Keratinocyte (primary cell): ENCODE measurements at places on chromosomes 4 and X. TPM values are rescaled to one million over a fixed set of nuclear protein-coding genes. Genes with fewer than 3 reads are reported as not detected.

Gene MAGEA1
- not detected in 3 replicates for polyA plus RNA-seq

Gene MAGEA2
- polyA plus RNA-seq: not detected in 3 replicates

Gene SMARCA1
- polyA plus RNA-seq: 15.7 to 21.6 TPM (median 16.8 TPM) in 3 replicates

Gene RRAGB
- 10.2 to 28.5 TPM (median 18.9 TPM) in 3 replicates for polyA plus RNA-seq

Gene TEX11
- polyA plus RNA-seq: not detected in 3 replicates

DNA sequence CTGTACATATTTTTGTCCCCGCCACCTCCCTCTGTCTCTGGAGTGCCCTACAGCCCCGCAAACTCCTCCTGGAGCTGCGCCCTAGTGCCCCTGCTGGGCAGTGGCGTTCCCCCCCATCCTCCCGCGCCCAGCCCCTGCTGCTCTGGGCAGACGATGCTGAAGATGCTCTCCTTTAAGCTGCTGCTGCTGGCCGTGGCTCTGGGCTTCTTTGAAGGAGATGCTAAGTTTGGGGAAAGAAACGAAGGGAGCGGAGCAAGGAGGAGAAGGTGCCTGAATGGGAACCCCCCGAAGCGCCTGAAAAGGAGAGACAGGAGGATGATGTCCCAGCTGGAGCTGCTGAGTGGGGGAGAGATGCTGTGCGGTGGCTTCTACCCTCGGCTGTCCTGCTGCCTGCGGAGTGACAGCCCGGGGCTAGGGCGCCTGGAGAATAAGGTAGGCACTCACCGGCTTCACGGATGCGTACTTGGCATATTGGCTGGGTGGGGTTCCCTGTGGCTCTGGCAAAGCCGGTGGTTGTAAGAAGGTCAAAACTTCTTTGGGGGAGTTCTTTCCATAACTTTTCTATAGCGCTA is 653 bp downstream of the HHIP start:
- no peak overlapping the region for H3K27ac ChIP-seq
- peaks cover 34% of the 10 kb centered on the region for H3K27me3 ChIP-seq
- peaks cover 12% of the 10 kb centered on the region for H3K4me1 ChIP-seq
- no peaks in the 10 kb centered on the region for H3K36me3 ChIP-seq
- H3K4me3 ChIP-seq: peak overlapping the region; percentile 75

DNA sequence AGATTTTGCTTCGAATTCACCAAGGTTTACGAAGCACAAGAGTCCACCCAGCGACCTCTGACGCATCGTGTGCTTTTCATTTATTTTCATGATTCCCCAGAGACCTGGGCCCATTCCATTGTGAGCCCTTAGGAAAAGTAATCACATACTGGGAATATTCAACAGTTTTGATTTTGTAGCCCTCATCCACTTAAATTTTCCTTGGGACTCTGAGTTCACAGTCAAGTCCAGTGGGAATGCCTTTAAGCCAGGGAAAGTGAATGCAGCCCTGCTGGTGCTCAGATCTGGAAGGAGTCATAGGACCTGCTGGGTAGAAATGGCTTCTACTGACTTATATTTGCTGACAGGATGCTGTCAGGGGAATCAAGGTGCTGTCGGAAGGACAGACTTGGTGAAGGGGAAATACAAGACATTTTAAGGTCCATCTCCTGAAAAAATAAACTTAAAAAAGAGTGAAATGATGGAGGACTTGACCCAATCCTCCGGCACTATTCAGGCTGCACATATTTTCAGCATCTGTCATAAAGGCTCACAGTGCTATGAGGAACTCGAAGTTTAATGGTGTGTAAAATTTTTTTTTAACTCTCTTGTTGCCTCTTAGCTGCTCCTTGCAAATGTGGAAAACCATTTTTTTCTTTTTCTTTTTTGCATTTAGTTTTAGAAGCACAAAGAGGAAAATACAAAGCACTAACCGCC is 204.9 kb downstream of the MID1 start:
- no peaks in the 10 kb centered on the region for H3K36me3 ChIP-seq
- H3K4me3 ChIP-seq: no peak overlapping the region
- DNase-seq: no peak
- no peaks in the 10 kb centered on the region for H3K4me1 ChIP-seq
- no peak overlapping the region for H3K27ac ChIP-seq

DNA sequence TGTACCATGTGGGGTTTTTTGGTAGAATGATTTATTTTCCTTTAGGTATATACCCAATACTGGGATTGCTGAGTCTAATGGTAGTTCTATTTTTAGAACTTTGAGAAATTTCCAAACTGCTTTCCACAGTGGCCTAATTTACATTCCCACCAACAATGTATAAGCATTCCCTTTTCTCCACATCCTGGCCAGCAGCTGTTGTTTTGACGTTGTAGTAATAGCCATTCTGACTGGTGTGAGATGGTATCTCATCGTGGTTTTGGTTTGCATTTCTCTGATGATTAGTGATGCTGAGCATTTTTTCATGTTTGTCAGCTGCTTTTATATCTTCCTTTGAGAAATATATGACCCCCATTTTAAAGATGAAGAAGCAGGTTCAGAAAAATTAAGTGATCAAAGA is 153.7 kb downstream of the CBR4 start:
- no peak overlapping the region for H3K27ac ChIP-seq
- no peaks in the 10 kb centered on the region for H3K27me3 ChIP-seq
- H3K4me1 ChIP-seq: peaks cover 8% of the 10 kb centered on the region
- no peak for DNase-seq
- no peak overlapping the region for H3K4me3 ChIP-seq

DNA sequence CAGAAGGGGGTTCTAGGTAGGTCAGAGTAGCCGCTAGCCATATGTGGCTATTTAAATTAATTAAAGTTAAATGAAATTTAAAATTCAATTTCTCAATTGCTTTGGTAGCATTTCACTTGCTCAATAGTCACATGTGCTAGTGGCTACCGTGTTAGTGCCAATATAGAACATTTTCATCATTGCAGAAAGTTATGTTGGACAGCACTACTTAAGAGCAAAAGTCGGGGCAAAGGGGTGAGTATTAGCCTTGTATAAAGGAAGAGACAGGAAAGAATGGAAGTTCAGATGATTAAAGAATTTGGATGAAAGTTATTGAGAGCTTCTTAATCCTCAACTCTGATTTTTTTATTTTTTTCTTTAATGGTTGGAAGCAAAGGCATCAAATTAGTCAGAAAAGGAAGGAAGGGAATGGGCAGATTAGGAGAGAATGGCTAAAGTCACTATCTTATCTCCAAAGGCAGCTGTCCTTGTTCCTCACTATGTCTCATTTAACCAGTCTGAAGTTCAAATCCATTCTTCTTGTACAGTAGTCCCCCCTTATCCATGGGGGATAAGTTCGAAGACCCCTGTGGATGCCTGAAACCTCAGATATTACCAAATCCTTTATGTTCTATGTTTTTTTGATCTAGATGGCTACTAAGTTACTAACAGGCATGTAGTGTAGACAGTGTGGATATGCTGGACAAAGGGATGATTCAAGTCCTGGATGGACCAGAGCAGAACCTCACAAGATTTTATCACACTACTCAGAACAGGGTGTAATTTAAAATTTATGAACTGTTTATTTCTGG is 22.9 kb downstream of the OCIAD1 start:
- H3K27ac ChIP-seq: no peak overlapping the region
- H3K36me3 ChIP-seq: peaks cover 8% of the 10 kb centered on the region
- DNase-seq: no peak
- H3K27me3 ChIP-seq: no peaks in the 10 kb centered on the region
- no peak overlapping the region for H3K4me3 ChIP-seq

DNA sequence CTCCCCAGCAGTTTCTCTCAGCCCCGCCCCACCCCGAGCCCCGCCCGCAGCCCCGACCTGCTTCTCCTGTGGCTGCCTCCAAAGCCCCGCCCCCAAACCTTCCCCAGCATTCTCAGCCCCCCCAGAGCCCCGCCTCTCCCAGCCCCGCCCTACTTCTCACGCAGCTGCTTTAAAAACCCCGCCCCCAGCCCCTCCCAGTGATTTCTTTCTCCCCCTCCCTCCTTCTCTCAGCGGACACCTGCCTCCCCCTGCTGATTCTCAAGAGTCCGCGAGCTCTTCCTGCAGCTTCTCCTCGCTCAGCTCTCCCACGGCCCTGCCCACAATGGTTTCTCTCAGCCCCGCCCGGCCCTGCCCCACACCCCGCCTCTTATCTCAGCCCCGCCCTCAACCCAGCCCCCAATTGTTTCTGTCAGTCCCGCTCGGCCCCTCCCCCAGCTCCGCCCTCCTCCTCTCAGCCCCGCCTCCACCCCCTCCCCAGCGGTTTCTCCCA is 636 bp upstream of the EOLA1 start:
- H3K36me3 ChIP-seq: no peaks in the 10 kb centered on the region
- H3K27me3 ChIP-seq: no peaks in the 10 kb centered on the region
- peaks cover 5% of the 10 kb centered on the region for H3K4me1 ChIP-seq

- no peaks in the 10 kb centered on the region for H3K36me3 ChIP-seq
- DNase-seq: no peak
- no peak overlapping the region for H3K27ac ChIP-seq
- H3K4me3 ChIP-seq: no peak overlapping the region
Measured at GRCh38 chr4:832108-832507, 6.2 kb upstream of the CPLX1 start.

- H3K4me3 ChIP-seq: no peak overlapping the region
- no peaks in the 10 kb centered on the region for H3K36me3 ChIP-seq
- no peak overlapping the region for H3K27ac ChIP-seq
- no peaks in the 10 kb centered on the region for H3K4me1 ChIP-seq
- DNase-seq: no peak
- H3K27me3 ChIP-seq: no peaks in the 10 kb centered on the region
Measured at GRCh38 chrX:115134382-115134781, 54.8 kb upstream of the RBMXL3 start.

GRCh38 chrX:153032397-153033118 is 23.7 kb upstream of the PNMA3 start:
- no peaks in the 10 kb centered on the region for H3K36me3 ChIP-seq
- H3K27ac ChIP-seq: no peak overlapping the region
- no peaks in the 10 kb centered on the region for H3K27me3 ChIP-seq
- DNase-seq: no peak

- no peaks in the 10 kb centered on the region for H3K27me3 ChIP-seq
- peak overlapping the region; percentile 90 for H3K4me3 ChIP-seq
- H3K27ac ChIP-seq: no peak overlapping the region
Measured at GRCh38 chr4:159105761-159106243, 2.9 kb downstream of the RAPGEF2 start.

- H3K4me1 ChIP-seq: peaks cover 19% of the 10 kb centered on the region
- H3K4me3 ChIP-seq: no peak overlapping the region
- H3K27me3 ChIP-seq: no peaks in the 10 kb centered on the region
- peak; percentile 65 for DNase-seq
- no peaks in the 10 kb centered on the region for H3K36me3 ChIP-seq
- peak overlapping the region; percentile 60 for H3K27ac ChIP-seq
Measured at GRCh38 chr4:170872794-170873193, 783.0 kb upstream of the AADAT start.

- H3K27ac ChIP-seq: no peak overlapping the region
- H3K27me3 ChIP-seq: no peaks in the 10 kb centered on the region
- no peak for DNase-seq
- H3K4me1 ChIP-seq: no peaks in the 10 kb centered on the region
- no peaks in the 10 kb centered on the region for H3K36me3 ChIP-seq
- H3K4me3 ChIP-seq: no peak overlapping the region
Measured at GRCh38 chr4:82260632-82261031, 113.2 kb downstream of the HNRNPD start.

DNA sequence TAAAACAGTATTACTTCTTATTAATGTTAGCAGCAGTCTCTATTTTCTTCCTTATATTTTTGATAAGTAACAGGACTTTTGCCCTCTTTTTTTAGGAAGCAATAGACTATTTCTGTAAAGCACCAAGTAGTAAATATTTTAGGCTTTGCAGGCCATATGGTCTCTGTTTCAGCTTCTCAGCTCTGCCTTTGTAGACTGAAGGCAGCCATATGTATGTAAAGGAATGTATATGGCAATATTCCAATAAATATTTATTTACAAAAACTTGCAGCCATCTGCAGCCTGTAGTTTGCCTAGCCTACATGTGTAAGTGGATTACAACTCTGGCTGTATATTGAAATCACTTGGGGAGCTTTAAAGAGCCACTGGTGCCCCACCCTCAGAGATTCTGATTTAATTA is 15.0 kb downstream of the RADX start:
- H3K27me3 ChIP-seq: no peaks in the 10 kb centered on the region
- H3K4me3 ChIP-seq: no peak overlapping the region
- H3K36me3 ChIP-seq: no peaks in the 10 kb centered on the region
- no peak for DNase-seq
- H3K27ac ChIP-seq: no peak overlapping the region

- no peaks in the 10 kb centered on the region for H3K27me3 ChIP-seq
- no peak overlapping the region for H3K4me3 ChIP-seq
- no peak for DNase-seq
- H3K36me3 ChIP-seq: no peaks in the 10 kb centered on the region
- no peaks in the 10 kb centered on the region for H3K4me1 ChIP-seq
Measured at GRCh38 chr4:56231410-56231809, 155.9 kb downstream of the AASDH start.

- H3K4me3 ChIP-seq: no peak overlapping the region
- H3K27ac ChIP-seq: no peak overlapping the region
- DNase-seq: no peak
- no peaks in the 10 kb centered on the region for H3K27me3 ChIP-seq
- H3K36me3 ChIP-seq: no peaks in the 10 kb centered on the region
Measured at GRCh38 chr4:38803833-38804653, 548 bp downstream of the TLR1 start.

DNA sequence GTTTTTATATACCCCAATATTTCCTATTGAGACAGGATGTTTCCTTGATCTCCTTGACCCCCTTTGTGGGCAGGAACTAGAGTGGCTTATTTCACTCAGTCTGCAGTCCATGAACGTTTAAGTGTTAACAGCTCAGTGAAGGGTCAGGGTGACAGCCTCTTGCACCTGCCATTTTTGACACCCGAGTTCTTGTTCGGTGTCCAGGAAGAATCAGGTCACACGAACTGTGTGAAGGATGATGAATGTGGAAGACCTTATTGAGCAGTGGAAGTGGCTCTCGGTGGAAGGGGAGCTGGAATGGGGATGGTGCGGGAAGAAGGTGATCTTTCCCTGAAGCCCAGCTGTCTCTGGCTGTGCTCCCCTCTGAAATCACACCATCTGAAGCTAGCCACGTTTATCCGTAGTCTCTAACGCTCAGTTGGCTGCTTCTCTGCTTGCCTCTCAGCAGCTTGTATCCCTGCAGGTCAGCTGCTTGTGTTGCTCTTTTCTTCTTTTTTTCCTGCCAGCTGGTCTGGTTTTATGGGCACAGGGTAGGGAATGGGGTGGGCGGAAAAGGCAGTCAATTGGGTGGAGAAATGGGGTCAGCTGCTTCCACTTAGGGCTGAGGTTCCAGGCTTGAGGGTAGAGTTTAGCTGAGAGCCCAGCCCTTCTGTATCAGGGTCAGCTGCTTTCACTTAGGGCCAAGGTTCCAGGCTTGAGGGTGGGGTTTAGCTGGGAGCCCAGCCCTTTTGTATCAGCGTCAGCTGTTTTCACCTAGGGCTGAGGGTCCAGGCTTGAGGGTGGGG is 29.0 kb upstream of the CCNG2 start:
- no peaks in the 10 kb centered on the region for H3K27me3 ChIP-seq
- DNase-seq: no peak
- peaks cover 7% of the 10 kb centered on the region for H3K4me1 ChIP-seq
- H3K27ac ChIP-seq: no peak overlapping the region
- no peak overlapping the region for H3K4me3 ChIP-seq

- no peaks in the 10 kb centered on the region for H3K36me3 ChIP-seq
- H3K4me3 ChIP-seq: no peak overlapping the region
- no peaks in the 10 kb centered on the region for H3K27me3 ChIP-seq
Measured at GRCh38 chr4:10773010-10773409, 88.4 kb upstream of the CLNK start.

- no peak overlapping the region for H3K27ac ChIP-seq
- no peak overlapping the region for H3K4me3 ChIP-seq
- no peaks in the 10 kb centered on the region for H3K27me3 ChIP-seq
- DNase-seq: no peak
Measured at GRCh38 chrX:720825-721224, 90.2 kb downstream of the SHOX start.

- H3K4me1 ChIP-seq: peaks cover 6% of the 10 kb centered on the region
- H3K4me3 ChIP-seq: no peak overlapping the region
- no peak overlapping the region for H3K27ac ChIP-seq
Measured at GRCh38 chr4:94995684-94996394, 238.1 kb downstream of the BMPR1B start.
